ENCODE measurements at places on chromosomes 11 and 22.

DNA sequence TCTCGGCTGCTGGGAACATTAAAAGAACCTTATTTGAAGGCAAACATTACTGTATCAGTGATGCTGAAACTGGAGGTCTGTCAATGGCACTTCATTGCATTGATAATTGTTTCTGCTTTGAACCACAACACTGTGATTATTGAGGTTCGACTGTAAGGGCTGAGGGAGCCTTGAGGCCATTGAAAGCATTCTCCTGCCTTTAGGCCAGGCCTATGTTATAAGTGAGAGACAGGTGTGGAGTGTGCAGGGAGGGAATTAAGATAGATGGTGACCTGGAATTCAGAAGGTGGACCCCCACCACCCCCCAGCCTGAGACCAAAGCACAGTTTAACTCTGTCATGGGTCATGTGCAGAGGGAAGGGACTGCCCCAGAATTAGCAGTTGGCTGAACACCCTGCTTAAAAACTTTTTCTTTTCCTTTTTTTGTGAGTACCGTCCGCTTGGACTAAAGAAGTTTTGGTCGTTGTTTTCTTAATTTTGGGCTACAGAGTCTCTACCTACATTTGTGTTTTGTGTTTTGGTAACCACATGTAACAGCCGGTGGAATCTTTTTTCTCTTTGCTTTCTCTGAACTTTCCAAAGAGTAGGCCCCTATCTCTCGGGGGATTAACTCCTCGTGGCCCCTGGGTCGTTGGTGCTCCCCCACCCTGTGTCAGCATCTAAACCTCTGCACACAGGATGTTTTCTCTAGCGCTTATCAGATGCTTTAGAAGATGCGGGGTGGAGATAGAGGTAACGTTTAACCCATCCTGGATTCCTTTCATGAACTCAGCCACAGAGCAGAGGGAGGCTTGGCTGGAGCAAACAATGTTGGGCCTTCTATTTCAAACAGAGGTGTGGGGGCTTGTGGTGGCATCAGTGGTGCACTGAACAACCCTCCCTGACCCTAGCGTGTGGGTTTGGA is 43.7 kb downstream of the ZBTB16 start:
- DNase-seq, result no peak

- DNase-seq, result no peak
These were observed 1.9 kb downstream of the POLD4 start for GRCh38 chr11:67351275-67352005.

GRCh38 chr11:78030429-78031325 is 7.6 kb upstream of the KCTD14 start:
- no peak for DNase-seq

- no peak for DNase-seq
These were observed 385 bp downstream of the TST start for GRCh38 chr22:37018815-37019308.

GRCh38 chr11:59666969-59667368 is 1.9 kb downstream of the PATL1 start:
- DNase-seq, result no peak

DNA sequence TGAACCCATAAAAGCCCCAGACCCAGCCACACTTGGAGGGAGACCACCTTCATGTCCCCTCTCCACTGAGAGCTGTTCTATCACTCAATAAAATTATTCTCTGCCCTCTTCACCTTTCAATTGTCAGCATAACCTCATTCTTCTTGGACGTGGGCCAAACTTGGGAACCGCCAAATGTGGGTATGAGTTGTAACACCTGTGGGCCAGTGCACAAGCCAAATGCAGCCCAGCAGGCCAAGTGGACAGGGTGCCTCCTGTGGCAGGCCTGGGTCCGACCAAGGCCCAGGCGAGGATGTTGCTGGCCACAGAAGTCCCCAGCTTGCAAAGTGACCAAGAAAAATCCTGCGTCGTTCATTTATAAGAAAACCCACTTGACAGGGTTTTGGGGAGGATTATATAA is 621.2 kb downstream of the METTL15 start:
- DNase-seq, result no peak

DNA sequence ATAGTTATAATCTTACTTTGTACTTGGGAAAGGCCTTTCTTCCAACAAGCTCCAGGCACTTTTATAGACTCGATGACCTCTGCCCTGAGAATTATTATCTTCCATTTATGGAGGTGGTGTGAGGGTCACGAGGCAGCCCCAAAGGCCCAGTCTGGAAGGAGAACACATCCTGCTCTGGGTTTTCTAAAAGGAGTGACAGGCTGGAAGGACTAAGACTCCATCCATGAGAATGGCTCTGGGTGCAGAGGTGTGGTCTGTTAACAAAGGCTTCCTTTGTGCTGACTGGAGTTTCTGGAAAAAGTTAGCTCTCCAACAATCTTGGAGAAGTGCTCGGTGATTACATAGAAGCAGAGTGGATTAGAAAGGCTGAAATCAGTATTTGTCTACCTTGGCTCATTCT is 74.7 kb upstream of the SESN3 start:
- DNase-seq, result no peak

DNA sequence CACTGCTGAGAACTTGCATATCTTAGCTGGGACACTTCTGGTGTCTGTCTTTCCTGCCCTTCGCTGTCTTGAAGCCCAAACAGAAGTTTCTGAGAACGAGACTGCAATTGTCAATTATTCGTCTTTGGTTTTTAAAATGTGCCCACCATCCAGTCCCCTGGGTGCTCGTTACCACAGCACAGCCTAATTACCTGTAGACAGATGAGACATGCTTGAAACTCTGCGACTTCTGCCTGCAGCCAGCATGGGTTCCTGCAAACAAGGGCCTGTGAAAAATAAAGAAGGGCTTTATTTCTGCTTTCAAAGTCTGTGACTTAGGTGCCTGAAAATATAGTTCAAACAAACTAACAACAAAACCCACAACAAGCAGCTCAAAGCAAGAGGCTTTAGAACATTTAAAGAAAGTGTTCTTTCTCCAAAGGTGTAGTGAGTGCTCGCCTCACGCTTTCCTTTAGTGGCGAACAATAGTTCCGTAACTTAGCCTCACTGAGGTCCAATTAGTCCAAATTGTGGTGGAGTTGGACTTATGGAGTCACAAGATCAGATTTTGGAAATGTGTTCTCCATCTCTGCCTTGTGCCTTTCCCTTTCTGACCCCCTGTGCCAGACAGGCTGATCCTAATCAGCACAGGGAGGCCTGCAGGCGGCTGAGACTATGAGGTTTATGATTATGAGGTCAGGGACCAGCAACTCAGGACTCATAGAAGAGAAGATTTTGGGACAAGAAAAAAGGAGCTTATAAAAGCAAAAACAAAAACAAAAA is 20.4 kb upstream of the GRAMD1B start:
- no peak for DNase-seq

DNA sequence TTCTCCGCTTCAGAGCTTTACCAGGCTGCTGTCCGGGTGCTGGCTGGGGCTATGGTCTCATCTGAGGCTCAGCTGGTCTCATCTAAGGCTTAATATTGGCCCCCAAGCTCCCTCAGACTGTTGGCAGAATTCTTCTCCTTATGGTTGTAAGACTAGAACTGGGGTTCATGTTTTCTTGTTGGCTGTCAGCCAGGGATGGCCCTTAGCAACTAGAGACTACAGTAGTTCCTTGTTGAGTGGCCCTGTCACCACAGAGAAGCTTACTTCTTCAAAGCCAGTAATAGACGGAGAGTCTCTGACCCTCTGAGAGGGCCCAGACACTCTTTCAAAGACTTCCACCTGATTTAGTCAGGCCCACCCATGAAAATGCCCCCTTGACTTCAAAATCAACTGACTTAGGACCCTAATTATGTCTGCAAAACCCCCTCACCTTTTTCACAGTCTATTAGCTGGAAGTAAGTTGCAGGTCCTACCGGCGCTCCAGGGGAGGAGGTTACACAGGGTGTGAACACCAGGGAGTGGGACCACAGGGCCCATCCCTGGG is 24.2 kb upstream of the TREH start:
- DNase-seq, result no peak

GRCh38 chr11:112222303-112222702 is 3.9 kb upstream of the PTS start:
- DNase-seq, result no peak

DNA sequence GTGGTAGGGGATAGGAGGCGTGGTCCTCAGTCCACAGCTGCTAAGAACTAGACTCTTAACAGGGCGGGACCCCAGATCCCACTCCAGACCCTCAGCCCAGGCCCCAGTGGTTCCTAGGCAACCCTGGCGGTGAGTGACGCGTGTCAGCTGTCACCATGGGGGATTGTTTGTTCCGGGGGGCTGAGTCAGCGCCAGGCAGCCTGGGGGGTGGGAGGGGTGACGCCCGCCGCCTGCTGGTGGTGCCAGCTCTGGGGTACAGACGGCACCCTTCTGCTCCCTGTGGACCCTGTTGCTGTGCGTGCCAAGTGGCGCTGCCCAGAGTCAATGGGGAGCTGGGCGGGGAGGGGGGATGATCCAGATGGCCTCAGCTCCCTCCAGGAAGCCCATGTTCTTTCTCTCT is 2.5 kb downstream of the CNIH2 start:
- DNase-seq, result no peak

- no peak for DNase-seq
These were observed 10.2 kb upstream of the GRAMD1B start for GRCh38 chr11:123419731-123420452.

DNA sequence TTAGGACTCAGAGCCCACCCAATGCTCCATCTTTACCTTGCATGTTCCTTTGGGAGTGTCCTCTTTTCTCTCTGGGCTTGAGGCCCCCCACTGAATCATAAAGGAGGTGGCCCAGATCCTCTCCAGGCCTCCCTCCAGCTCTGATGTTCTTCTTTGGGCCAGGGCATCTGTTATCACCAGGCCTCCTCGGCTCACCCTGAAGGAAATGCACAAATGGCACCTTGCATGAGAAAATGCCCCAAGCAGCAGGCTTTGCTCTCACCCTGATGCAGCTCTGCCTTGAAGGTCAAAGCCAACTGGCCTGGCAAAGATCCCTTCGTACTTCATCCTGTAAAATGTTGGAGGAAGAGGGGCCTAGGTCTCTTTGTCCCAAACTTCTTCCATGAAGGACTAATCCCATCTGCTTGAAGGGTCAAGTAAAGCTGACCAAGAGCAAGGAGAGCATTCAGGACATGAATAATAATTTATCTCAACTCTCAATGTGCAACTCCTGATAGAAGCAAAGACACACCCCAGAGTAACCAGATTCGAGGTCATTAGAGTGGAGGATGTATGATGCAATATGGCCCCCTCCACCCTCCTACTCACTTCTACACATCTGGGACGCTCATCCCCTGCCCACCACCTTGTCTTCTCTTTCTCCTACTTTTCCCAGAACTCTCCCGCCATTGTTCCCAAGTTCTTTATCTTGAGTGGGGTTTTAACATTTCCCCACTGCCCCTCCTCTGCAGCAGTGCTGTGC is 9.5 kb downstream of the APOL6 start:
- DNase-seq, result no peak

DNA sequence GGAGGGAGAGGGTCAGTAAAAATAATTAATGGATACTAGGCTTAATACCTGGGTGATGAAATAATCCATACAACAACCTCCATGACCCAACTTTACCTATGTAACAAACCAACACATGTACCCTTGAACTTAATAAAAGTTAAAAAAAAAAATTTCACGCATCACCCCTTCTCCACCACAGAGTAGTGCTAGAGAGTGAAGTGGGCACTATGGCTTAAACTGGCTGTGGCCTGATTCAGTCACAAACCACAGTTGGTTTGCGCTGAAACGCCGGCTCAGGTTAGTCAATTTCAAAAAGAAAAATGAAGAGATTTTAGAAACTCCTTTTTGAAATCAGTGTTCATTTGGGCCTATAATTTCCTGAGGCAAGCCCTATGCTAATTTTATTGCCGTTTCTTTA is 144.3 kb downstream of the TRPC6 start:
- no peak for DNase-seq

- no peak for DNase-seq
These were observed 7.9 kb upstream of the SLN start for GRCh38 chr11:107719557-107720302.

- no peak for DNase-seq
These were observed 25.7 kb downstream of the LRFN4 start for GRCh38 chr11:66882561-66883015.

DNA sequence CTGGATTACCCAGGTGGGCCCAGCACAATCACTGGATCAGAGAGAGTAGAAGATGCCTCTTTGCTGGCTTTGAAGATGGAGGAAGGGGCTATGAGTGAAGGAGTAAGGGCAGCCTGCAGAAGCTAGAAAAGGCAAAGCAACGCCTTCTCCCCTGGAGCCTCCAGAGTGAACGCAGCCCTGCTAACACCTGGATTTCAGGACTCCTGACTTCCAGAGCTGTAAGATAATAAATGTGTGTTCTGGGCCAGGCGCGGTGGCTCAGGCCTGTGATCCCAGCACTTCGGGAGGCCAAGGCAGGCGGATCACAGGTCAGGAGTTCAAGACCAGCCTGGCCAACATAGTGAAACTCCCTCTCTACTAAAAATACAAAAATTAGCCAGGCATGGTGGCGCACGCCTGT is 102.4 kb downstream of the MORC2 start:
- DNase-seq, result no peak

DNA sequence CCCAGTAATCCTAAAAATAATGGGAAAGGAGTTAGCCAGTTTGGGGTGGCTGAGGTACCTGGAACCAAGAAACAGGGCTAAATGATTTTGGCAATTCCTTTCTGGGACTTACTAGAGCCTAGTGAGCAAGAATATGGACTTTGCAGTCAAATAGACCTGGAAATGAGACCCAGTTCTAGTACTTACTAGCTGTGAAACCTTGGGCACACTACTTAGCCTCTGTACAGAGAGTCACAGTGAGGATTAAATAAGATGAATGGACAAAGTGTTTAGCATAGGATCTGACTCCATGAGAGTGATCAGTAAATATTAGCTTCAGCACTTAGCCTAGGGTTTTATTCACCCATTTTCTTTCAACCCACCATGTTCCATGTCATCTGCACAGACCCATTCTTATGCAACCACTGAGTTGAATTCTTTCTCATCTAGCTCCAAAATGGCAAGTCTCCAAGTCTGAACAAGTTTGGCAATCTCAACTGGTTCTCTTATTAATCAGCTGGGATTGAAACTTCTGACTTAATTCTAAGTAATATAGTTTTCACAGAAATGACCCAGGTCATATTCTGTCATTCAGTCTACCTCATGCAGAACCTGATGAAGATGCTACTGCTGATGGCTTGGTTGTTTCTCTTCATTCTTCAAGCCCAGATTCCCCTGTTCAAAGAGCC is 15.0 kb upstream of the SORL1 start:
- no peak for DNase-seq

GRCh38 chr22:31448382-31448781 is 41.3 kb downstream of the EIF4ENIF1 start:
- DNase-seq, result no peak

DNA sequence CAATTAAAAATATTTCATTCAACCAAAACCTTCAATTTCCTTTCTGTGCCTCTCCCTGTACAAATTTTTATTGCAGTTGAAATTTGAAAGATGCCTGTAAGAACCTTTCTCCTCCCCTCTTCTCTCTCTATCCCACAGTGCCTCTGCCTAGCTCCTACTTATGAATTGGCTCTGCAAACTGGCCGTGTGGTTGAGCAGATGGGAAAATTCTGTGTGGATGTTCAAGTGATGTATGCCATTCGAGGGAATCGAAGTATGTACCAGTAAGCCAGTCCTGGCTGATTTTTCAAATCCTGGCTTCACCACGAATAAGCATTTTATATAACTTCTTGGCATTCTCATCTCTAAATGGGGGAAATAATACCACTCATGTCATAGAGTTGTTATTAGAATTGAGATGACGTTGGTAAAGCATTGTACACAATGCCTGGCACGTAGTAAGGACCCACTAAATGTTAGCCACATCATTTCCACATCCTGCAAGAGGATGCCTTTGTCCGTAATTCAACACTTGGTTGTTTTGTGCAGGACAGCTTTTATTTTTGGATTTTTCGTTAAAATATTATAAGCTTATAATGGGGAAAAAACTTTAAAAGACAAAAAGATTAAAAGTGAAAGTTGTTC is 6.0 kb downstream of the DDX25 start:
- no peak for DNase-seq
